Gastrocnemius medialis (tissue), 4 donors: ENCODE measurements at places on chromosomes 5 and 9. TPM values are rescaled to one million over a fixed set of nuclear protein-coding genes. Genes with fewer than 3 reads are reported as not detected.

GRCh38 chr5:128528637-128529255 is 9.3 kb downstream of the FBN2 start:
- no peak for DNase-seq

GRCh38 chr5:50875002-50875344 is 208.5 kb downstream of the PARP8 start:
- DNase-seq: no peak

DNA sequence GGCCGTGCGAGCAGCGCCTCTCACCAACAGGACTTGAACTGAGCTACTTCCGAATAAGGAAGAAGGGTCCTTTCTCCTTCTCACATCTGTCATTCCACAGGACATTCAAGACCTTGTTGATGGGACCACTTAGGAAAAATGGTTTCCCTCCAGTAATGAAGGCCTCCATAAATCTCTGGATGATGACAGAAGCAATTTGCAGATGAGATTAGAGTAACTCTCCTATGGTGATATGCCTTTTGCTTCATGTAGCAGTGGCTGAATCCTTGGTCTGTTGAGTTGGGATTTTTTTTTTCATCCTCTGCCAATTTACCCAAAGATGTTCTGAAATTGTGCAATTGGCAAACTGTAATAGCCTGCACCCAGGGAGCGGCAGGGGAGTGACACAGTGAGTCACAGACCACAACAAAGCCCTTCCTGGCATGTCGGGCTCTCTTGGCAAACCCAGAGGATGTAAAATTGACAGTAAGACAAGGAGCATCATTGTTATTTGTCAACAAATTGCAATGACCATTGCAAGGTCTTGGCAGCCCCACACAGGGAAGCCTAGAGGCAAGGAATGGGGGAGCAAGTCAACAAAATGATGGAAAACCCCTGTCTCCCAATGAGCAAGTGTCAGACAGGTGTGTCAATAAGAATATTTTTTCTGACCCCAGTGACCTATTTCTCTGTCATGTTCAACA is 275.9 kb downstream of the ACTL7B start:
- no peak for DNase-seq

Gene PCDHGA1
- 0.65 TPM for total RNA-seq

Gene SAPCD2
- 0.16 TPM for total RNA-seq

Gene CCNJL
- not detected for total RNA-seq

DNA sequence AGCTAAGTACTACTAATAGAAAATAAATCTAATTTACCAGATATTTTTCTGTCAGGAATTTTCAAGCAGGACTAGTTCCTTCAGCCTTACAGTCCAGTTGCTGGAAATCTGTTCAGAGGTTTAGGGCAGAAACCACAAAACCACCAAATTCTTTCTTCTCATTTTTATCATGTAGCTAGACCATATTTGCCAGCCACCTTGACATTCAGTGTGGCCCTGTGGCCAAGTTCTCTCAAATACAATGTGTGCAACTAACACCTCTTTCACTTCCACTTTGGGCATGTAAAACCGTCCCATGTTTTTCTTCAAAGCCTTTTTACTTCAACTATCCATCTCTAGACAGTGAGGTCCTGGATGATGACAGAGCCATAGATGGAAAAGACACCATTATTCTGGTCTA is 1133.2 kb upstream of the CDH18 start:
- DNase-seq: no peak

DNA sequence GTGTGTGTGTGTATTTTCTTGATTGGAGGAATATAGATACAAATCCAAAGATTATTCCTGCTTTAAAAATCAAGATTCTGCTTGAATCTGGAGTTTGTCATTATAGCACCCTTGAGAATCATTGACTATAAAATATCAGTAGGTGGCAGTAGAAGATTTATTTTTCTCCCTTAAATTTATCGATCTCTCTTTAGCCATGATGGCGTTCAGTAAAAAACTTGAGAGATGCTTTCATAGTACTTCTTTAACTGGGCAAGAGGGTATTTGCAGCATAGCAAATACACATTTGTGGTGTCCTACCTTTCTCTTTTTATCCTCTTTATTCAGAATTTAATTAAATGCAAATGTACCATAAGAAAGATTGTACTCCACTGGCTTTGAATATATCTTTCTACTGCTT is 307.7 kb downstream of the ADGRV1 start:
- DNase-seq: no peak

GRCh38 chr9:37549527-37549926 is 26.7 kb downstream of the FBXO10 start:
- DNase-seq: no peak

DNA sequence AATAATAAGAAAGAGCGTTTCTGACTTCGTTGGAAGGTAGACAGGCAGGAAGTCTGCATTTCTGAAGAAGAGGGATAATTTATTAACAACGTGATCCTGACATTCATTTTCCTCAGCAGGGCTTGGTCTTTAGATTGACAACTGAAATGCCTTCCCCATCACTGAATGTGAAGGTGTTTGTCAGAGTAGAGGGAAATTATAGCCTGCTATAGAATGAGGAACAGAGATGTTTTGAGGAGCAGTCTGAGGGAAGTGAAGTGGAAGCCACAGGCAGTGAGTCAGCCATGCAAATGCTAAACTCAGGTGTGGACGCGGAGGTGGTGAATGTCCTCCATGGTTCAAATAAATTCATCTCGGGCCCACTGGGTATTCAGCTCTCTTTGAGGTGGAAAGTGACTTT is 30.5 kb downstream of the C7 start:
- DNase-seq: no peak

- no peak for DNase-seq
Observed at GRCh38 chr5:53298841-53299240, 181.6 kb upstream of the FST start.

Gene DAB2IP
- 68.2 TPM for total RNA-seq

Gene ACOT12
- total RNA-seq: 0.53 TPM

DNA sequence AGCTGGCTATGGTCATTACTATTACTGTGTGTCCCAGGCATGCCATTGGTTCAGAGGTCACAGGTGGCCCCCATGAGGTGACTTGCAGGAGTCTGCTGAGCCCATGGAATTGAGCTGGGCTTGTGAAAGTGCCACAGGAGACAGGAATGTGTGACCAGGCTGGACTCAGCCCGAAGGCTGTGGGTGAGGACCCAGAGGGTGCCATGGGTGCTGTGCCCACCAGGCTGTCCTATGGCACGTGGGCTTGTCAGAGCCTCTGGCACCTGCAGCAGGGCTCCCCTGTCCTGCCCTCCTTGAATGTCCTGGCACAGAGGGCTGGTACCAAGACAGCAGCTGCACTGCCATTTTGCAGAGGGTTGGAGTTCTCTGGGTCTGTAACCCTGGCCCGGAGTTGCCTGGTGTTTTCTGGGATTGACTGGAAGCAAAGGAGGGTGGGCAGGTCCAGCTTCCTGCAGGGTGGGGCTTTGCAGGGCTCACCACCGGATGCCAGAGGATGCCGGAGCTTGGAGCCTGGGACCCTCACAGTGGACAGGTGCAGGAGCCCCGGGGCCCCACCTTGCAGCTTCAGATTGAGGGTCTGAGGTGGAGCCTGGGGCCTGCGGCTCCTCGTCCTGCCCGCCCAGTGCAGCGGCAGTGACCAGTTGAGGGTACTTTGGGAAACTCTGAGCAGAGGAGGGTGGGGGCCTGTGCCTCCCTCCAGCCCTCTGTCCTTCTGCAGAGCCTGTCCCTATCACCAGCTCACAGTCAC is 14.2 kb downstream of the COL5A1 start:
- DNase-seq: no peak

- peak; percentile 14 for DNase-seq
Observed at GRCh38 chr9:110058304-110058953, 149.5 kb downstream of the C9orf152 start.

Gene MEGF10
- 6.7 TPM for total RNA-seq

DNA sequence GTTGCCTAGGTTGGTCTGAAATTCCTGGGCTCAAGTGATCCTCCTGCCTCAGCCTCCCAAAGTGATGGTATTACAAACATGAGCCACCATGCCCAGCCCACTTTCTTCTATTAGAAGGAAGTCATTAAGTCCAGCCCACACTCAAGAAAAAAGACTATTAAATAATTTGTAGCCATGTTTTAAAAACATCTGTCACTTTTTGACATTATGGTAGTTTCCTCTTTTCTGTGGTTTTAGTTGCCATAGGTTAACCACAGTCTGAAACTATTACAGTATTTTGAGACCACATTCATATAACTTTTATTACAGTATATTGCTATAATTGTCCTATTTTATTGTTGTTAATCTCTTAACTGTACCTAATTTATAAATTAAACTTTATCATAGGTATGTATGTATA is 31.9 kb upstream of the C5orf24 start:
- DNase-seq: no peak

DNA sequence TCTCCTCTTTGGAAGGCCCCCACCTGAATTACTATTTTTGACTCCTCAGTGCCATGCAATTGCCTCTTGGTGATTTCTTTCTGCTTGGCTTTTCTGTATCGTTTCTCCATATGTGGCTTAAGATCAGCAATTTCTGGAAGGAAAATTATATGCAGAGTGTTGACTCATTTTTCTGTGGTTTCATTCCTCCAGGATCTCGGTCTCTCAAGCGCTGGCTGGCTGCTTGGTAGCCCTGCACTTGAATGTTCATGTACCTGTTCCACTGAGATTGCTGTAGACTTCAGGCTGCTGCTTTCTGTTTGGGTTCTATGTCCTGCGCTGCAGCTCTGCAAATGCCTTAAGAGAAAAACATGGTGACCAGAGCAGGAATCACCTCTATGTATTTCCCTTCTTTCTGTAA is 77.6 kb downstream of the INIP start:
- DNase-seq: no peak

DNA sequence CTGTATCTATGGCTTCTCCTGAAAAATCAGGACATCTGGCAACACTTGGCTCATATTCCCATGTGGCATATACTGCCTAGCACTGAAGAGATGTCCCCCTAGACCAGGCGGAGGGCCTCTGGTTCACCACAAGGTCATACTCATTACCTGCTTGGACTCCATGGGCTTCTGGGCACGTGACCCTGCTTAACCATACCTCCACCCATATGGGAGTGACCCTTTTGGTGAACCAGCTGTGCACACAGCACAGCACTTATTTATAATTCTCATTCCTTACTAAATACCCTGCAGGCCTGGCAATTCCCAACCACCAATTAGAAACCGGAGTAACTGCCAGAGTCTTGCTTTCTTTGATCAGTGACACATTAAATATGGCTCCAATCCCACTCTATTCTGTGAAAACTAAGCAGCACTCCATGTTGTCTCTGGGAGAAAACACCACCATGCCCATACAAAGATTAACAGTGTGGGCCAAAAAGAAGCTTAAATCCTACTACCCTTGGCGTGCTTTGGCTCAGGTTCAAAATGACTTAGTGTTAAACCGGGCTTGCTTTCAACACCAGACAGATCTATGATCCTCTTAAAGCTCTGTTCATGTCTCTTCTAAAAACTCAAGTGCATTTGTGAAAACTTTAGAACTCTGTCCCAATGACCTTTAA is 57.7 kb downstream of the MTMR12 start:
- DNase-seq: no peak

GRCh38 chr9:9061627-9062026 is 1262.0 kb upstream of the DMAC1 start:
- no peak for DNase-seq

DNA sequence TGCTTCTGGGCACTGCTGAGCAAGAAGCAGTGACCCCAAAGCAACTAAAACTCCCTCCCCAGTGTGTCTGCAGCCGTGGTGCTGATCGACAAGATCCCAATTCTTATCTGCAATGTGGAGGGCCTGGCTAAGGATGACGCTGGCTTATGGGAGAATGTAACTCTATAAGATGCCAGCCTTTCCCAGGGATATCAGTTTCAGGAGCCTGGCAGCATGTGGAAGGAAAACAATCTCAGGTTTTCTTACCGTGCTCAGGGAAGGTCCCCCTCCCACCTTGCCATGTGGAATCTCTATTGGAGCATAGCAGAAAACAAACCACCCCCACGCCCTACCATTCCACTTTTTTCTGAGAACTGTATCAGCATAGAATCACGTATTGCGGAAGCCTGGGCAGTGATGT is 87.7 kb upstream of the PTPN3 start:
- DNase-seq: no peak

- DNase-seq: no peak
Observed at GRCh38 chr5:40514976-40515375, 164.7 kb upstream of the PTGER4 start.

DNA sequence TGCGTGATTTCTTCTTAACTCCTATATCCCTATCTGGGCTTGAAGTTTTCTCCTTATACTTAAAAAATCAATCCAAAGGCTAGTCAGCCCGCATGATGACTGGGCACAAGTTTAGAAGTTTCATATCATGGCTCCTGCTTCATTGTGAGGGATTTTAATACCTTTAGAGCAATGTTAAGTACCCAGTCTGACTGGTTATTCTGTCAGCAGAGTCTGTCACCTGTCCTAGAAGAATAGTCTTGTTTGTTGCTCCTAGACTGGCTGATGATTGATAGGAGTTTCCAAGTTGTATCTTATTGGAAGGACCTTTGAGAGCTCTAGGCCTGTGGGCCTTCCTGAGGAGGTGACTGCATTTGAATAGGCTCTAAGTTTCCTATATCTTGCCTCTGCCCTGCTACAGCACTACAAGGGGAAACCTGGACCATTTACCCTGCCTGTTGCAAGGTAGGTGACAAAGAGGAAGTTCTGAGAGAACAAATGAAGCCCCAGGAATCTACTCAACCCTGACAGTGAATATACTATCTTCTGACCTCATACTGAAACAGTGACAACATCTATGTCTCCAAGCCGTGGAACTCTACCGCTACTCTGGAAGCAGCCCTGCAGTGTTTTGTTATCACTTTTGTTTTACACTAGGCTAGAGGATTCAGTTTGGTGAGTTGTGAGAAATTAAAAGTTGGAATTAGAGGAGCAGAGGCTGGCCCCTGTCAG is 66.5 kb downstream of the F2RL2 start:
- no peak for DNase-seq

DNA sequence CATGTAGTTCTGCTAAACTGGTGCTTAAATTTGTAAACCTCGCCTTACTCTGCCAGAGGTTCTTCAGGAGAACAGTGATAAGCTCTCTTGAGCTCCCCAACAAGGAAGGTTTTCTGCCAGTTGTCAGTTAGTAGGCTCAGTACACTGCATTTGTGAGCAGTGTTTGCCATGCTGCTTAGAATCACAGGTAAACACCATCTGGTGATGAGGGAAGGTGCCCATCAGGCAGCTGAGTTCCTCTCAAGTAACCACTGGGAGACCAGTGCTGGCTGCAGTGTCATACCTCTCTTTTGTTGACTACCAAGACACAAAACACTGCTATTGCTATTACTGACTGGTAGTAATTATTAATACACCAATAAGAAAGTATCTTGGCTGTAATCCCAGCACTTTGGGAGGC is 186.2 kb upstream of the OTULINL start:
- no peak for DNase-seq

- DNase-seq: no peak
Observed at GRCh38 chr5:31225118-31225517, 31.6 kb downstream of the CDH6 start.
